Naive thymus-derived CD4-positive, alpha-beta T cell (primary cell): ENCODE measurements at places on chromosomes 13 and 19.

DNA sequence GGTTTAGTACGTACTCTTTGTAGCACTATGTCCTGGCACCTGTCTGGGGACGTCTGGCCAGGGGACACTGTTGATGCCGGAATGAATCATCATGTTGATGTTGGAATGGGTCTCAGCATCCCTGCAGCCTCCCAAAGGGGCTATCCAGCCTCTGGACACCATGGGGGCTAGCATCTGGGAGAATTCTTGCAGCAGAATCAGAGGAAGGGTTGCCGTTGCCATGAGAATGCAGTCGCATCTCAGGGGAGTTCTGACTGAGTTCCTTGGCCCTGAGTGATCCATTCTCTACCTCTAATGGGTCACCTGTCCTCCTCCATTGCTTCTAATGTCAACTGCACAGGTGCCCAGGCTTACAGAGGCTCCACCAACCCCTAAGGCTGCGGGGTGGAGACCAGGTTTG, 129.1 kb downstream of the UQCRFS1 start:
- no peak for DNase-seq

DNA sequence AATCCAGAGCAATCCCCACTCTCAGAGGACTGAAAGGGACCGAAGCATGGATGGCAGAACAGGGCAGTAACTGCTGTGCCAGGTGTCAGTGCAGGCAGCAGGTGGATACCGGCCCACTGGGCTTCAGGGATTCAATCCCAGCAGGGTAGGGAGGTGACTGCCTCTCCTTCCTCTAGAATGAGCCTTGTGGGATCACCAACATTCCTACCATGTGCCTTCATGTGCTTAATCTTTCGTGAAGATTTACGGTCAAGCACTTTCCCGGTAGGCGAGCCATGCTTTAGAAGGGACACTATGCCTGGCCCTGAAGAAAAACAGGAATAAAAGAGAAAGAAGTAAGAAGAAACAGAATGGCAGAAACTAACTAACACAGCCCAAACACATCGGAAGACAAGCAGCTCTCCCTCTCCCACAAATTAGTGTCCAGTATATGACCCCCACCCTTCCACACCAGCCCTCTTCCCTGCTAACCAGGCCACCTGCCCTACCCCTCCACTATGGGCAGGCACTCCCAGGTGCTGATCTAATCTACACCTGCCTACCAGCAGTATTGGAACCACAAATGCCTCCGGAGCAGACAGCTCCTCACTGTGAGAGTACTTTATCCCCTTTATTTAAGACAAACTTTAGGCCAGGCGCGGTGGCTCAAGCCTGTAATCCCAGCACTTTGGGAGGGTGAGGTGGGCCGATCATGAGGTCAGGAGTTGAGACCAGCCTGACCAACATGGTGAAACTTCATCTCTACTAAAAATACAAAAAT, 162.5 kb downstream of the NUFIP1 start:
- DNase-seq = no peak

DNA sequence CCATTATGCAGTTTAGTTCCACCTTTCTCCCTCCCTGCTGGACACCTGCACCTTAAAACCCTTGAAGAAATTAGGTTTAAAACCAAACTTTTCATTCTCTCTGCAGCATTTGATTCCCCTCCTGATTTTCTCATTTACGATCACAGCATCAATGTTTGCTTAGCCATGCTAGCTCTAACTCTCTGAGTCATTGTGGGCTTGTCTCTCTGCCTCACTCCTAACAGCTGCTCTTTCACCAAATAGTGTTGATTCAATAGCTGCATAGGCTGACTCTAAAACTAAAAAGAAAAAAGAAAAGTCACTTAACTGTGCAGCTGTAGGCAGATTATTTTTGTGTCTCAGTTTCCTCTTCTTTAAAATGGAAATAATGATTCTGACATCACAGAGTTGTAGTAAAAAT, 1124.9 kb downstream of the DIAPH3 start:
- DNase-seq = no peak

GRCh38 chr13:85995788-85996418, 196.7 kb upstream of the SLITRK6 start:
- no peak for DNase-seq
